ENCODE measurements at places on chromosomes 12 and 14.
A peak's percentile ranks its signal among the peaks of the same experiment; 100 is the strongest.

DNA sequence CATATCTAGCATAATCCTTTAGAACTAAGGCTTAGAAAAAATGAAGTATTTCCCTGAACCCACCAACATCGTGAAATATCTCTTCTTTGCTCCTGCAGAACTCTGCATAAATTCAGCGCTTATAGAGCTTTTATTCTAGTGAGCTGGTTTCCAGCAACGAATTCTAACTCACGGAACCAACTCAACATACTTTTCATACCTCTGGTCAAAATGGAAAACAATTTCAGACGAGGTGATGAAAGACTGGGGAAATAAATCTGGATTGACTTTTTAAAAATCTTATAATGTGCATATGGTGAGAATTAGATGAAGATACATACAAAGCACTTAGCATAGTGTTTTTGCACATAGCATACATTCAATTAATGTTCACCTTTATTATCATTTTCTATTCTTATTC lies 62.6 kb upstream of the BBS10 start:
- DNase-seq: no peak

GRCh38 chr12:121620333-121620891 lies 5.9 kb upstream of the ORAI1 start:
- no peak for DNase-seq

DNA sequence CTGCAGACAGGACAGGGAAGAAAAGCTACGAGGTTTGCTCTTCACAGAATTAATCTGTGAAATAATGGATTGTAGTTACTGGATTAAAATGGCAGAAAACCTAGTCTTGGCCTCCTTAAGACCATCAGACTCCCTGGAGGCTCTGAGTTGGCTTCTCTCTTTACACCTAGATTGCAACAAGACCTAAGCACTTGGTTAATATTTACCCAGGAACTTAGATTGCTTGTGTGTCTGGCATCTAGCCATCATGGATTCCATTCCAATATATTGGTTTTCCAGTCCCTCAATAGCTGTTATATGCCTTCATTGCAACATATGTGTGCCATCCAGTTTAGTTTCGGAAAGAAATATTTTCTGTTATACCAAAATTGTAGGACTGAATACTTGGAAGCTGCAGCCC lies 1.9 kb upstream of the GTF2A1 start:
- no peak for DNase-seq

DNA sequence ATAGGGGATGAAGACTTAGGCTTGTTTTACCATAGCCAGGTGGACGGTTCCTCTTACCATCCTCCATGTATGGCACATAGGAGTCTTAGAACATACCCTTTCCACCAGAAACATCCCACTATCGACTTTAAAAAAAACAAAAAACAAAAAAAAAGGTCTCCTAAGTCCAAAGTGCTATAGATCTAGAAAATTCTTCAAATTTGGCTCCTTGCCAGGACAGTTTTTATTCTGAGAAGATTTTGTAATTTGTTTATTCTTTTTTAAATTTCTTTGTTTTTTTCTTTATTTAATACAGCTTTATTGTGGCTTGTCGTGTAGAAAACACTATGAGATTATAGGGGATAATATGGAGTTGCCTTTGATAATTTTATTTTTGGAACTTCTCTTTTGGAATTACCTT lies 197.7 kb downstream of the NUBPL start:
- DNase-seq: no peak

DNA sequence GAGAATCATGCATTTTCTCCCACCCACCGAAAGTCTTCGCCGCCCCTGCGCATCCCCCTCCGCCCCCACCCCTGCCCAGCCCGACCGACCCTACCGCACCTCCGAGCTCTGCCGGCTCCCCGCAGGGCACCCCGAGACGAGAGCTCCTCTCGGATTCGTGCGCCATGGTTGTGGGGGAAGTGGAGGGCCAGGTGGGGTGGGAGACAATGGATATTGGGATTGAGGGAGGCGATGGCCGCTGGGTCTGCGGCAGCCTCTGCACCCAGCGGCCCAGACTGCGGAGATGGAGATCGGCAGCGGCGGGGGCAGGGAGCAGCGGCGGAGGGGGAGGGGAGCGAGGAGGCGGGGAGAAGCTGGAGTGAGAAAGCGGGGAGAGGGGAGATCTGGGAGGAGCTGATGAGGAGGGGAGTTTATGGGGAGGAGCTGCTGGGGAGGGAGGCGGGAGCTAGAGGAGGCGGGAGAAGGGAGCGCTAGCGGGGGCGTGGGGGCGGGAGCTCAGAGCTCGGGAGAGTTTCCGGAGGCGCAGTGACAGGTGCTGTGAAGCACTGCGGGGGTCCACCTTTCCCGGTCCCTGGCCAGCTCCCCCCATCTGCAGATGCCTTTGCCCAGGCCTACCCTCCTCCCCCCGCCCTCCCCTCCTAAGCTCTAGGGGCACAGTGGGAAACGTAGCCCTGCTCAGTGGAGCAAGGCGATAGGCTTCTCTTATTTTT lies at the start of gene SALL2:
Gene SALL2 (minus strand): TSS at position 385 of the 710 bp plus-strand sequence. CDS start 219 bp downstream, at position 166.
- peak; percentile 71 for DNase-seq

- DNase-seq: no peak
Measured at GRCh38 chr14:53285064-53285463, 131.9 kb upstream of the DDHD1 start.

DNA sequence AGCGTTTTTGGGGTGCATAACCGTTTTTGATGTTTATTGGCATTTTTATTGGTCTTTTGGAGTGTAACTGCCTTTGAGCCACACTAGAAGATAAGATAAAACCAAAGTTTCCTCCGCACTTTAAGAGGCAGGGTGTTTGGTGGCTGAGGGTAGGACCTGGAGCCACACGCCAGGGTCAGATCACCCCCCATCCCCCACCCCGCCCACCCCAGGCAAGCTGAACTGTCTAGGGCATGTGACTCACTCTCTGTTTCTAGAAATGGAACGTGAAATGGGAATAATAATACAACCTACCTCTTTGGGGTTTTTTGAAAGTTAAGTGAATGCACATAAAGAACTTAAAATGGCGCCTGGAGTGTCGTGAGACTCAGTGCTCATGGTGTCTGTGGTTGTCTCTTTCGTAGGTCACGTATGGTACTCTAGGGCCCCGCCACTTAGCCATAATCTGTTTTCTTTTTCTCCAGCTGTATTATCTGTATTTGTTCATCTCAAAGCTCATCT lies 56.0 kb downstream of the PPP2R5C start:
- DNase-seq: no peak
